ENCODE measurements at places on chromosomes 5 and 9. TPM values are rescaled to one million over a fixed set of nuclear protein-coding genes. Genes with fewer than 3 reads are reported as not detected.

Gene TIMD4
- 4.9 TPM for polyA plus RNA-seq

Gene CEL
- polyA plus RNA-seq: 2.1 TPM

Gene ZCCHC7
- polyA plus RNA-seq: not detected

Gene IFNK
- not detected for polyA plus RNA-seq

Gene LRRC19
- 0.05 TPM for polyA plus RNA-seq

Gene MYMK
- polyA plus RNA-seq: 68.0 TPM

Gene MYOT
- polyA plus RNA-seq: 366 TPM

Gene AGXT2
- polyA plus RNA-seq: not detected

Gene CTSV
- polyA plus RNA-seq: 0.47 TPM

Gene SEMA6A
- 94.6 TPM for polyA plus RNA-seq

Gene PCDH12
- polyA plus RNA-seq: 17.3 TPM

Gene GDNF
- polyA plus RNA-seq: 2.4 TPM

DNA sequence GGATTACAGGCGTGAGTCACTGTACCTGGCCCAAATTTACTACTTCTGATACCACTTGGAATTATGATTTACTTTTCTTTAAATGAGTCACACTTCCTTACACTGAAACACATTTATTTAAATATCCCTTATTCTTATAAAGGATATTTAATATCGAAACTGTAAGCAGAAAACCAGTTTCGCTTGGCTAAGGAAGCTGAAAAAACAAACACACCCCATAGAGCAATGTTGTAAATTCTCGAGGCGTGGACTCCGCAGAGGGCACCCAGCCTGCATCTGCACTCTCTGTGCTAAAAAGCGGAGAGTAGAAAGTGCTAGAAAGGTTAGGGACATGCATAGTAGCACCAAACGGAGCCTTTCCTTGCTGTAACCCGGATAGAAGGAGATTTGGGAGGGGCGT lies 86.5 kb downstream of the HMCN2 start:
- no peak for DNase-seq

DNA sequence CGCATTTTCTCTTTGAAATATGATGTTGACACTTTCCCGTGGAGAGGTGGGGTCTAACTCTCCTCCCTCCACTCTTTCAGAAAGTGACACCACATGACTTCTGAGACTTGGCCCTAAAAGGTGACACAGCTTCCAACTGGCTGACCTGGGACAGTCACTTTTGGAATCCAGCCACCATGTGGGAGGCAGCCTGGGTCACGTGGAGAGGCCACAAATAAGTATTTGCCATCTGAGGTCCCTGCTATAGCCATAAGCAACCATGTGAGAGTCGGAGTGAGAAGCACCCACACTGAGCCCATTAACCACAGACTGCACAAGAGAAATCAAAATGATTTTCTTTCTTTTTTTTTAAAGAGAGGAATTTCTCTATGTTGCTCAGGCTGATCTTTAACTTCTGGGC lies 4.1 kb upstream of the PHYKPL start:
- no peak for DNase-seq

DNA sequence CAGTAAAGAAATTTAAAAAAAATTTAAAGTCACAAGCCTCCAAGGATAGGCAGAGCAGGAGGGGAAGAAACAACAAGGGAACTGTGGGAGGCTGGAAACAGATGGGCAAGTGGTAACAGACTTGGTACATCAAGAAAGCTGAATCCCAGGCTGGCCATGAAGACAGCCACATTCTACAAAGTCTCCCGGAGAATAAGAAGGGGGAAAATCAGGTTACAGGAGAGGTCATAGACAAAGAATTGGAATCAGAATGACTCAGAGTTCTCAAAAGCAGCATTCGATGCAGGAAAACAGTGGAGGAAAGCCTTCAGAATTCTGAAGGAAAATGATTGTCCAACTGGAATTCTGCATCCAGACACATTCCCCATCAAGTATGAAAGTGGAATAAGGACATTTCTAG lies 129.7 kb downstream of the ADAMTS2 start:
- DNase-seq: no peak

- DNase-seq: no peak
Observed at GRCh38 chr9:26891726-26892125, 876 bp downstream of the CAAP1 start.

GRCh38 chr5:140267559-140268018 lies 35.3 kb downstream of the PFDN1 start:
- DNase-seq: no peak

DNA sequence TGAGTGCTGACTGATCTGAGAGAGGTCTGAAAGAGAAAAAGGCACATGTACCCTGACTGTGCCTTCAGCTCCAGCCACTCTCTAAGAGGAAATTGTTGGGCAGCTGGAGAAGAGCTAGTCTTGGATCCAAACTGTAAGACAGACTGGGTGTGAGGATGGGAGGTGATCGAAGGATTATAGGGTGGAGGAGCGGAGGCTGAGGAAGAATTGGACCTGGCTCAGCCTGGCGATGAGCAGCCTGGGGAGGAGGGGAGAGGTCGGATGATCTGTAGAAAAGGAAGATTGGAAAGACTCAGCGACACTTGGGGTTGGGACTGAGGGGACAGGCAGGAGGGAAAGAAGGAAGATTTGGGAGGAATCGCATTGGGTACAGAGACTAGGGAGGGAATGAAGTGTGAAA lies 98.6 kb upstream of the SLC25A48 start:
- no peak for DNase-seq

- DNase-seq: peak; percentile 25
Observed at GRCh38 chr5:9324348-9325077, 221.4 kb downstream of the SEMA5A start.

GRCh38 chr9:95197692-95198271 lies 119.7 kb downstream of the FANCC start:
- DNase-seq: no peak

DNA sequence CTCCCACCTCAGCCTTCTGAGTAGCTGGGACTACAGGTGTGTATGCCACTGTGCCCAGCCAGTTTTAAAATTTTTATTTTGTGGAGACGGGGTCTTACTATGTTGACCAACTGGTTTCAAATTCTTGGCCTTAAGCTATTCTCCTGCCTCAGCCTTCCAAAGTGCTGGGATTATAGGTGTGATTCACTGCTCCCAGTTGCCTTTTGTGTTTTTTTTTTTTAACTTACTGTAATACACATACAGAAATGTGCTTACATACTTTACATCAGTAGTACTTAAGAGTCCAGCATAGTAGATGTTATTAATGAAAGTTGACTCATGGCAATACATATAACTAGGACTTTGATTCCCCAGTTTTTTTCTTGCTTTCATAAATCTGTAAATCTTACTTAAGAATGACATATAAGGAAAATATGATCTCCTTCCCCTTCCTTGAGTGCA lies 4.7 kb downstream of the MAN2A1 start:
- DNase-seq: no peak

DNA sequence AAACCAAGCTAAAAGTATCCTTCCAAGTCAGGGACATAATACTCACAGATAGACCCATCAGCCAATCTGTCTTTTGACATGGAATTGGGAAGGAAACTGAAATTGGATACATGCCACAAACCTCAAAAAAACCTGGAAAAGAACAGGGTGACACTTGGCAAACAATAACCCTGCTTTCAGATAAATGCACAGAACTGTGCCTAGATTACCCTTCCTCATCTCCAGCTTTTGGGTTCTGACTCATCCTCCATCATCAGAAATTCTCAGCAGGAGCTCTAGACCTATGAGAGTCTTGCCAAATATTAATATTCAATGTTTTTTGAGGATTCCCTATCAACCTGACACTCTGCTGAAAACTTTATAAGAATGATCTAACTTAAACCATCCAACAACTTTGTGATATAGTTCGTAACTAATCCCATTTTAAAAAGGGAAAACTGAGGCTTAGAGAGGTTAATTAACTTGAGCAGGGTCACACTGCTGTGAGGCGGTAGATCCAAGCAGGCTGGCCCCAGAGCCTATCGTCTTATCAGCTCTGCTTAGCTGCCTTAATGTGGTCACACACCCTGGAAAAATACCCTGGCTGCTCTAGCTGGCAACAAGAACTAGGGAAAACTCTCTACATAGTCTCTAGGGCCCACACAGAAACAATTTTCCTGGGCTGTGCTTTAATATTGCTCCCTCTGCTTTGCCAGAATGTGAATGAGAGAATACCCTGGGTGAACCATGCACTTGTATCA lies 157.0 kb upstream of the TRPC7 start:
- no peak for DNase-seq

GRCh38 chr9:112308588-112308987 lies 24.8 kb downstream of the PTBP3 start:
- DNase-seq: no peak

DNA sequence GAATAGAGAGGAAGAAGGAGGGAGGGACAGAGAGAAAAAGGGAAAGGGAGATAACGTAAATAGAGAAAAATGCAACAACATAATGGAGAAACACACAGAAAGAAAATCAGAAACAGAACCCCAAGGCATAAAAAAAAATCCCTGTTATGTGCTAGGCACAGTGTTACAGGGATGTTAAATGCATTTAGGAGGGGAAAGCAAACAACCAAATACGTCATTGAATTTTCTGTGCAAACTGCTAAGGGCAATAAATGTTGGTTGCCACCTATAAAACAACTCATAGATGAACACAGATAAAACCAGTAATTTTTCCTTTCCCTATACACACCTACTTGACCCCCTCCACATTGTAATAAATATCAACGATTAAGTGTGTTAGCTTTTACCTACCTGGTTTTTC lies 51.3 kb upstream of the ASTN2 start:
- DNase-seq: no peak

DNA sequence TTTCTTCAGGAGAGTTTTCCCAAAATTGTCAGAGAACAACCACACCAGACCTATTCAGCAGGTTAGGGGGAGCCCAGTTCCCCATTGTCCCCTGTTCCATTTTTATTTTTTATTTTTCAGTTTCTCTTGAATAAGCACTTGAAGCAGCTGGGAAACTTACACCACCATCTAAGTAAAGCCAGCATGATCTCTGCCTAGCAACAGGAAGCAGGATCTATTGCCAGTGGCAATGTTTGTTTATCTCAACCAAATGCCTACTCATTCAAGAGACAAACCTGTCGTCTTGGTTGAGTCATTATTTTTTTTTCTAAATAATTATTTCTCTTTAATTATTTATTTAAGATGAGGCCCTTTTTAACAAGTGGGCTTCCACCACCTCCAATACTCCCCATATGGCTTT lies 379.3 kb downstream of the PLK2 start:
- DNase-seq: no peak

- DNase-seq: no peak
Observed at GRCh38 chr9:106958955-106959657, 96.1 kb downstream of the ZNF462 start.

- DNase-seq: no peak
Observed at GRCh38 chr9:114071197-114071795, 6.8 kb downstream of the AMBP start.

DNA sequence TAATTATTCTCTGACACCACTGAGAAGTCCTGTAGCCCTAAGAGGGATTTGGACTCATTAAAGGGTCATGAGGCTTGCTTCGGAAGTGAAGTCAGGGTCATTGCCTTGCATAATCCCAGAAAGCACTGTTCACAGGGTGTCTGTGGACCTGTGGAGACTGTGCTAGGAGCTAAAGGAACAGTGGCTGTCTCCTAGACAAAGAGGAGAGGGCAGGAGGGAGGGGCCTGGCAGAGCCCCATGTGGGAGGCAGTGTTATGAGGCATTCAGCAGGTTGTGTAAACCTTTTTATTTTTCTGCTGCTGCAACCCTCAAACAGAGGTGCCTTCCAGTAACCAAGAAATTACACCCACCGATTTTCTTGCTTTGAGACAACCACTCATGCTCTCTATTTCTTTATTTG lies 3.3 kb downstream of the TMEM174 start:
- no peak for DNase-seq

DNA sequence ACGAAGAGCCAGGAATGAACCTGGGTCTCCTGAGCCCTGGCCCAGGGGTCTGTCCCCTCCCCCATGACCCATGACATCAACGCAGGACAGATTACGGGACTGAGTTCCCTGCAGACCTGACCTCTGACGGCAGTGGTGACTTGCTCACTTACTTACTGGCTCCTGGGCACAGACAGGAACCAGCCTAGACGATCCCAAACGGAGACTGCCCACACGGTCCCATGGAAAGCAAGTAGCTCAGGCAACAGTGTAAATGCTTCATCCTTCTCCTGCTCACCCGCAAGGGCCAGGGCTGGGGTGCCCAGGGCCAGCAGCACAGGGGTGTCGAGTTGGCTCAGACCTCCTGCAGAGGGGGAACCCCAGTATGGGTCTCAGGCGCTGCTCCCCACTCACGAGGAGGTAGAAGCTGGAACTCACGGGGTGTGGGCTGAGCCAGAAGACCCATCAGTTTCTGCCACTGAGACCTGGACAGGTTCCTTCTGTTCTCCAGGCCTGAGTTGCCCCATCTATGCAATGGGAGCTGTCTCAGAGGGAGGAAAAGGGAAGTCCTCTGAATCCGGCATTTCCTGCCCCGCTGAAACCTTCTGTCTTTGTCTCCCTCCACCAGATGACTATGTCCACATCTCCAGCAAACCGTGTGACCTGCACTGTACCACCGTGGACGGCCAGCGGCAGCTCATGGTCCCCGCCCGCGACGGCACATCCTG lies 5.6 kb downstream of the ADAMTSL2 start:
- DNase-seq: no peak

DNA sequence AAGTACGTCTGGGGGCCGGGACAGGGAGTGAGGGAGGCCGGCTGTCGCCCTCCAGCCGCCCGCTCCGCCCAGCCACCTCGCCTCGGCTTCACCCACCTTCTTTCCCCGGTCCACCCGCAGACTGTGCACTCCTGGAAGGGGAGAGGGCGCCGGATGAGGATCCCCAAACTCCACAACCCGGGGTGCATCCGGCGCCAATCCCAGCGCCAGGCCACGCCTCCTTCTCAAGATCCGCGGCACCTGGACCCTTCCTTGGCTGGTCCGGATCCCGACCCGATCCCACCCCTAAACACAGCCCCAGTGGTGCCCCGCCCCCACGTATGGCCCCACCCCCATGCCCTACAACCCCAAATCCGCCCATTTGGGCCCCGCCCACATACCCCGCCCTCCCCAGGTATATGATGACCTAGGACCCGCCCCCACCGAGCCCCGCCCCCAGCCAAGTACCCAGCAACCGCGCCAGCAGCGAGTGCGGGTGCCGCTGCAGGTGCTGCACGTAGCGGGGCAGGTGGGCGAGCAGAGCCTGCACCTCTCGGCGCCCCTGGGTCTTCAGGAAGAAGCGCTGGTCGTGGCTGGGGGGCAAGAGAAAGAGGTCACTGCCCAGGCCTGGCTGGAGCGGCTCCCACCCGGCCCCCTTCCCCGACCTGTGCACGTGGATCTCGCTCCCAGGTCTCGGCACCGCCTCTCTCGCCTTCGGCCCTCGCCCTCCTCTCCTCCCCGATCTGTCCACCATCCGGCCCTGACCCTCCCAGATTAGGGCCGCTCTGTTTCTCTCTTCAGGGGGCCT lies 3.2 kb downstream of the PIP5KL1 start:
- no peak for DNase-seq

- no peak for DNase-seq
Observed at GRCh38 chr9:117541181-117541580, 126.3 kb upstream of the ASTN2 start.

- DNase-seq: peak; percentile 67
Observed at GRCh38 chr5:32076699-32077695, 97.1 kb downstream of the GOLPH3 start.

Data from muscle of arm (tissue), 14 donors.